Stimulated activated CD8-positive, alpha-beta memory T cell treated with anti-CD3 and anti-CD28 coated beads, Interleukin-4, amount 100 ng/mL, for 48 hours (primary cell): ENCODE measurements at places on chromosomes 5 and 9.
A peak's percentile ranks its signal among the peaks of the same experiment; 100 is the strongest.

DNA sequence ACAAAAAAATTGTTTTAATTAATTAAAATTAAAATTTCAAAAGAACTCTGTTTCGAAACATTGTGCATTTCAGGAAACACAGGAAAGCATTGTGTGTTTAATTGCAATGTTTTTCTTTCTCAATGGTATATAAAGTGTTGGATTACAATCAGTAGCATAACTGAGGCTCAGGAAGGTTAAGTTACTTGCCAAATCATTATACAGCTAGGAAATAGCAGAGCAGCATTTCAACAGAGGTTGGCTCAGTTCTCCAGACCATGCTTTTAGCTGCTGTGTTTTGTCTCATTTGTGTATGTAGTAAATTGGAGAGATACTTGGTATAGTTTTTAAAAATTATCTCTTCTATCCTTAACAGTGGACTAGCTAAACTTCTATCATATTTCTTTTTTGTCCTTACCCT lies 30.0 kb upstream of the CAMLG start:
- DNase-seq = no peak

DNA sequence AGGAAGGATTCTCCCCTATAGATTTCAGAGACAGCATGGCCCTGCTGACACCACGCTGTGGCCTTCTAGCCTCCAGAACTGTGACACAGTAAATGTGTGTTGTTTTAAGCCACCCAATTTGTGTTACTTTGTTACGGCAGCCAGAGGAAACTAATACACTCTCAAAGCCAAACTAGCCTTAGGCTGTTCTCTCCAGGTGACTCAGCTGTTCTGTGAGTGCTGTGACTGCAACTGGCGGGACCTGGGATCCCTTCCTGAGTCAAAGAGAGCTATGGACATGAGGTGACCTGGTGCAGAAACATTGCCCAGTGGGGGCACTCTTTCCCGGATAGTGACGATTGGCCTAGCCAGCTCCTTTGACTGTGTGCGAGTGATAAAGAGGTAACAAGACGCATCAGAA lies 14.0 kb upstream of the MLANA start:
- DNase-seq = no peak

DNA sequence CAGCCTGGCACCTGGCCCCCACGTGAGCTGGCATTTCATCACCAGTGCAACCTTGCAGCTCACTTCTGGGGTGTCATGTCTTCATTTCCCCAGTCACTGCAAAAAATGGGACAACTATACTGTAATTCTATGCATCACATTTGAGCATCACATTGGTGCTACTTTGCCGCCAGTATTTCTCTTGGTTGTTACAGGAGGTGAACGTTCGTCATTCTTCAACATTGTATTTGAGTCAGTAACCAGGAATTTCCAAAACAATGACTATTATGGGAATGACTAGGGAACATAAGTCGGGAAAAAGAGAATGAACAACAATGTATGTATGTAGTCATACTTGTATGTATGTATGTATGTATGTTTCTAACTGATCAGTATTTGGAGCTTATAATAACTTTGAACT lies 1278.0 kb downstream of the EFNA5 start:
- no peak for DNase-seq

DNA sequence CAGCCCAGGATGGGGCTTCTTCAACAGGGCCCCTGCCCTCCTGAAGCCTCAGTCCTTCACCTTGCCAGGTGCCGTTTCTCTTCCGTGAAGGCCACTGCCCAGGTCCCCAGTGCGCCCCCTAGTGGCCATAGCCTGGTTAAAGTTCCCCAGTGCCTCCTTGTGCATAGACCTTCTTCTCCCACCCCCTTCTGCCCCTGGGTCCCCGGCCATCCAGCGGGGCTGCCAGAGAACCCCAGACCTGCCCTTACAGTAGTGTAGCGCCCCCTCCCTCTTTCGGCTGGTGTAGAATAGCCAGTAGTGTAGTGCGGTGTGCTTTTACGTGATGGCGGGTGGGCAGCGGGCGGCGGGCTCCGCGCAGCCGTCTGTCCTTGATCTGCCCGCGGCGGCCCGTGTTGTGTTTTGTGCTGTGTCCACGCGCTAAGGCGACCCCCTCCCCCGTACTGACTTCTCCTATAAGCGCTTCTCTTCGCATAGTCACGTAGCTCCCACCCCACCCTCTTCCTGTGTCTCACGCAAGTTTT lies 23.6 kb downstream of the PCDHGC5 start:
- DNase-seq = peak; percentile 96

DNA sequence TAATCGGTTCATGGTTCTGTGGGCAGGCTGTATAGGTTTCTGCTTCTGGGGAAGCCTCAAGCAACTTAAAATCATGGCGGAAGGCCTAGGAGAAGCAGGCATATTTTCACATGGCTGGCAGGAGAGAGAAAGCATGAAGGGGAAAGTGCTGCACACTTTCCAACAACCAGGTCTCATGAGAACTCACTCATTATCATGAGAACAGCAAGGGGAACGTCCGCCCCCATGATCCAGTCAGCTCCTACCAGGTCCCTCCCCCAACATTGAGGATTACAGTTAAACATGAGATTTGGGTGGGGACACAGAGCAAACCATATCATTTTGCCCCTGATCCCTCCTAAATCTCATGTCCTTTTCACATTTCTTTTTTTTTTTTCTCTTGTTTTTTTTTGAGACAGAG lies 82.1 kb downstream of the EHMT1 start:
- no peak for DNase-seq

- no peak for DNase-seq
These were observed 184.3 kb downstream of the TSSK1B start for GRCh38 chr5:113250341-113250953.

- no peak for DNase-seq
These were observed 35.5 kb downstream of the OLFML2A start for GRCh38 chr9:124812441-124812876.

GRCh38 chr5:38471709-38472108 lies 84.7 kb downstream of the LIFR start:
- no peak for DNase-seq

GRCh38 chr5:6819521-6819920 lies 106.3 kb downstream of the TENT4A start:
- DNase-seq = no peak

GRCh38 chr9:137234055-137234697 lies 3.5 kb downstream of the SLC34A3 start:
- DNase-seq = no peak

DNA sequence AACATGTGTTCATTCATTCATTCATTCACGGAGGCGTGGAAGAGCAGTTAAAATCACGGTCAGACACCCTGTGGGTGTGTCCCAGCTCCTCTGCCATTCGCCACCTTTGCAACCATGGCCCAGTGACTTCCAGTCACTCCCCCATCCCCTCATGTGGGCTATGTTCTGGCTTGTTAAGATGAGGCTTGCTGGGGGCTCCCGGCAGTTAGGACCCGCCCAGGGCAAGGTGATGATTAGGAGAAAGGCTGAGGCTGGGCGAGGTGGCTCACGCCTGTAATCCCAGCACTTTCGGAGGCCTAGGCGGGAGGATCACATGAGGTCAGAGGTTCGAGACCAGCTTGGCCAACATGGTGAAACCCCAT lies 24.9 kb upstream of the PTGES start:
- no peak for DNase-seq

GRCh38 chr9:126886034-126886822 lies 25.8 kb downstream of the ZBTB34 start:
- DNase-seq = no peak

GRCh38 chr9:35254237-35254636 lies 92.4 kb downstream of the UNC13B start:
- DNase-seq = no peak

- DNase-seq = no peak
These were observed 478.2 kb downstream of the SPATA31D1 start for GRCh38 chr9:82466616-82467260.

- no peak for DNase-seq
These were observed 231.1 kb downstream of the MLLT3 start for GRCh38 chr9:20391208-20391607.

GRCh38 chr5:36900283-36900682 lies 23.7 kb downstream of the NIPBL start:
- no peak for DNase-seq

GRCh38 chr9:108478431-108479332 lies 377.1 kb downstream of the ACTL7B start:
- no peak for DNase-seq

DNA sequence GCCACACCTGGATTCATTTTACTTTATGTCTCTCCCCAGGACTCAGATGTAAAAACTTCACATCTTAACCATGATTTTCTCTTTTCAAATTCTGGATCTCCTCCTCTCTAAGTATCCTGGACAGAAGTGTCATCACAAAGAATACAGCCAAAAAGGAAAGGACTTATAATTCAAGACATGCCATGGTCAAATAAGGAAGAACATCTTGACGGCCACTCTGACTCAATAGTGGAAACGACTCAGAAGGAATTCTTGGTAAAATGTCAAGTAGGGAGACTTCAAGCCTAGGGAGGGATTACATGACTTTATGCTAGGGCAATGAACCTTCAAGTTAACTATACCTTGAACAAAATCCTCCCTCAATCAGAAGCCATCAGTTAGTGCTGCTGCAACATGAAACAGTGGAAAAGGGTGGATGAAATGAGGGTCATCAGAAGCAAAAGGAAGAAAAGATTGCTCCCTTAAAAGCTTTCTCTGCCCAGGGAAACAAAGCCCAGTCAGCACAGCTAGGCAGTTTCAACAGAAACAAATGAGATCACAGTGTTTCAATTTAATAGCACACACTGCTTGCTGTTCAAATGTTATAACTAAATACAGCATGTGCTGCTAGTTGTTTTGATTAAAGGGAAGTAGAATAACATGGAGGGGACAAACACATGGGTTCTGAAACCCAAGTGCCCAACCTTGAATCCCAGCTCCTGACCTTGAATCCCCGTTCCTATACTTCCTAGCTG lies 101.4 kb downstream of the LPAR1 start:
- no peak for DNase-seq

DNA sequence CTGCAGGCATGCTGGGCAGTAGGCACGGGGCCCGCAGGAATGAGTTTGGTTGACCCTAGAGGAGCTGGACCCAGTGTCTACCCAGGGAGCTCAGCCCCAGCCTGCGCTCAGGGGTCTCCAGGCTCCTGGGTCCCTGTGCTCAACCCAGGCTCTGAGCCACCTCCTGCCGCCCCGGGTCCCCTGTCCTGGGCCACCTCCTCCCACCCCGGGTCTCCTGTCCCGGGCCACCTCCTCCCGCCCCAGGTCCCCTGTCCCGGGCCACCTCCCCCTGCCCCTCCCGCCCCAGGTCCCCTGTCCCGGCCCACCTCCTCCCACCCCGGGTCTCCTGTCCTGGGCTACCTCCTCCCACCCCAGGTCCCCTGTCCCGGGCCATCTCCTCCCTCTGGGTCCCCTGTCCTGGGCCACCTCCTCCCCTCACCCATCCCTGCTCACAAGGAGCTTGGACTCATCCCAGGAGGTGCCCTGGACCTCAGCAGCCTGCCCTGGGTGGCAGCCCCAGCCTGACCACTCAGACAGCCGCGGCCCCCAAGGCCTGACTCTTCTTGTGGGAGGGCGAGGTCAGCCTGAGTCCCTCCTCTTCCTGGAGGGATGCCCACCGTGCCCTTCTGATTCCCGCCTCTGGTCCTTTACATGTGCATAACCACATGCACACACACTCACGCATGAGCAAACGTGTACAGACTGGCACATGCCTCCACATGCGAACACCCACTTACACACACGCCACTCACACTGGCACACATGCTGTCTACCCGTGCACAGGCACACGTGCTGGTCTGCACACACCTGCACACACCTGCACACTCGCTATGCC lies 2.4 kb downstream of the LCN12 start:
- no peak for DNase-seq

DNA sequence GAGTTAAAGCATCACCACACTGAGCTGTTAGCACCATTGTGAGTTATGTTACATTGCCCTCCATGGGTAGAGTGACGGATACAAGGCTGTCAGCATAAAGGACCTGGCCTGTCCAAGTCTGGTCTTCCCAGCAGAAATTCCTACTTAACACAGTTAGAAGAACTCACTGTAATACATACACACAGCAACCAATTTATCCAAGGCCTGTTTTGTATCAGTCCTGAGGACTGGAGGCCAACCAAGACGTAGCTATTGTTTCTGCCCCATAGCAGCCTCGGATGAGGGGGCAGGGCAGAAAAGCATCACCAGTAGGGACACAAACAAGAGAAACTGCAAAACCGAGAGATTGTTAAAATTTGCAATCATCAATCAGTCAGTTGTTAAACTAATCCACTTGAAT lies 66.0 kb upstream of the CKMT2 start:
- no peak for DNase-seq

DNA sequence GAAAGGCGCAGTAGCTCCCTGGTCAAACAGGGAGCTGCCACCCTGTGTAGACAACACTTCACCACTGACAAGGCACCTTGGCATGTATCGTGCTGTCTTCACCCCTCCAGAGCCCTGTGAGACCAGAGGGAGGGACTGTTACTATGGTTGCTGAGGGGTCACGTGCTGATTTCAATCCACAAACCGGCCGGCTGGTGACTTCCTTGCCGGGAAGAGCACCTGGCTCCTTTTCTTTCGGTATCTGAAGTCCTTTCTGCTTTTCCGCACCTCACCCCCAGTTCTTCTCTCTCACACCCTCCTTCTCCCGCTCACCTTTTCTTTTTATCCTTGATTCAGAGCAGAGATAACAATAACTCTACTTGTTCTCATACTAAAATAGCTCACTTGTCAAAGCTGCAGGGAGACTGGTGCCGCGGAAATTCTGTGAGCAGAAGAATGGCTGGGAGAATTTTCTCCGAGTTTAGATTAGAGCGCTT lies 327.2 kb downstream of the ZSWIM6 start:
- DNase-seq = no peak
